LNCaP clone FGC (cell line): ENCODE measurements at places on chromosomes 12 and 14.
A peak's percentile ranks its signal among the peaks of the same experiment; 100 is the strongest.

DNA sequence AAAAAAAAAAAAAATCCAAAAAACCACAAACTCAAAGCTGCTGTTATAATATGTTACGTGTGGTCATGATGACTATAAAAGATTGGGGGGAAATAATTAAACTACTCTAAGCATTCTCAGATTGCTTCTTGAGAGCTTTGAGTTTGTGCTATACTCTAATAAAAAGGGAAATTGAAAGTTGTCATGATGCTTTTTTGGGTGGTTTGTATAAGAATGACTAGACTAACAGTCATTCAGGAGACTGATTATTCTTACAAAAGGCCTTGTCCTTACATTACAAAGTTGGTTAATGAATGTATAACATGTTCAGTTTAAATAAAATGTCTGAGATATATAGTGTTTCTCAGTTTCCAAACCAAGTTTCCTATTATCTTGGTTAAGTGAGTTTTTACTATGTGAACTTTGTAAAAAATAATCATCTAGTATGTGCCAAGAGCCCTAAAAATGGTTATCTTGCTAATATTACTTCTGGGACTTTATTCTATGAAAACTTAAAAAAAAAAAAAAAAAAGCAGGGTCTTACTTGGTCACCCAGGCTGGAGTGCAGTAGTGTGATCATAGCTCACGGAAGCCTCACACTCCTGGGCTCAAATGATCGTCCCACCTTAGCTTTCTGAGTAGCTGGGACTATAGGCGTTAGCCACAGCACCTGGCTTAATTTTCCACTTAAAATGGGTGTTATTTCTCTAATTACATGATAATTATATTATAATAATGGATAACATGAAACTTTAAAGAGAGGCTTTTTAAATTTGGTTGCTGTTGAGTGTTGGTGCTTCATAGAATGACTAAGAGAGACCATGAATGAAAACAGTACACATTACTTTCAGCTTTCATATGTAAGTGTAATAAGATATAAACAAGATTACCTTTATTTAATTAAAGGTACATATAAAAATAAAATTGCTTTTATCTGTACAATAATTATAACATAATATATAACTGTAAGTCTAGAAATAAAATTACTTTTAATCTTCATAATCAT is 459.6 kb upstream of the RGS6 start:
- no peak for DNase-seq

DNA sequence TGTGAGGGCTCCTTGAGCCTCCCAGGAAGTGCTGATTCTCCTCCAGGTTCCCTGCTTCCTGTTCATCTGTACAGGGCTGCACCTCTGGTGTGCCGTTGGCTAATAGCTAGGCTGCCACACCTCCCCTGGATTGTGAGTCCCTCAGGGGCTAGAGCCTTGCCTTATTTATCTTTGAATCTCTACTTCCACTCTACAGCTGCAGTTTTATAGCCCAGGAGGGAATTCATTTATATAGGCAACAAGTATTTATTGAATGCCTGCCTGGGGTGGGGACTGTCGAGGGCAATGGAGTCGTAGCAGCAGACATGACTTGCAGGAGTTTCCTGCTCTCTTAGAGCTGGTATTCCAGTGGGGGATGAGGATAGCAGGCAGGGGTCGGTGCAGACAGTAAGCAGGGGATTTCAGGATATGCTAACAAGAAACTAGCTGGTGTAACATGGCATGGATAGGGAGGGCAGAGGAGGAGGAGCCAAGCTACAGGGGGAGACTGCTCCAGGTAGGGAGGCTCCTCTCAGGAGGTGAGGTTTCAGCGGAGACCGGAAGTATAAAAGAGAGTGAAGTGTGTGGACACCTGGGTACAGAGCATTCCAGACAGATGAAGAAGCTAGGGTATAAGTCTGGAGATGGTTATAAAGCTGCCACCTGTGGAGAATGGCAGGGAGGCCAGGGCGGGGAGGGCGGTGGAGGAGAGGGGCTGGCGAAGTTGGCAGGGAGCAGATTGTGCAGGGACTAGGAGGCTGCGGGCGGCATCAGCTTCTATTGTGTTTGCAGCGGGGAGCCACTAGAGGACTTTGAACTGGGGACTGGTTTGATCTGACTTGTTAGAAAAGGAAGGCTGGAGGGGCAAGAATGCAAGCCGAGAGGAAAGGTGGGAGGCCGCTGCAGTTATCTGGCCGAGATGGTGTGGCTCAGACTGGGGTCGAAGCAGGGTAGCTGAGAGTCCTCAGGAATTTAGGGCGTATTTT is 17.2 kb downstream of the USP30 start:
- DNase-seq: no peak

- no peak for DNase-seq
Measured at GRCh38 chr12:57166971-57167371, 19.6 kb upstream of the LRP1-AS start.

GRCh38 chr14:101480747-101481530 is 80.4 kb upstream of the DIO3 start:
- DNase-seq: peak; percentile 26

- no peak for DNase-seq
Measured at GRCh38 chr12:3091382-3092241, 14.4 kb downstream of the TSPAN9 start.

DNA sequence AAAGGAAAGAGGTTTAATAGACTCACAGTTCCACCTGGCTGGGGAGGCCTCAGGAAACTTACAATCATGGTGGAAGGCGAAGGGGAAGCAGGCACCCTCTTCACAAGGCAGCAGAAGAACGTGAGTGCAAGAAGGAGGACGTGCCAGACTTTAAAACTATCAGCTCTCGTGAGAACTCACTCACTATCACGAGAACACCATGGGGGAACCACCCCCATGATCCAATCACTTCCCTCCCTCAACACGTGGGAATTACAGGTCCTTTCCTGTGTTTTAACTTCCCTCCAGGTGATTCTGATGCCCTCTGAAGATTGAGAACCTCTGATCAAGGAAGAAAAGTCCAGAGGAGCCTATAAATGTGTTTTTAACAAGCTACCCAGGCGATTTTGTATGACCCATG is 358.7 kb downstream of the MED13L start:
- DNase-seq: no peak

DNA sequence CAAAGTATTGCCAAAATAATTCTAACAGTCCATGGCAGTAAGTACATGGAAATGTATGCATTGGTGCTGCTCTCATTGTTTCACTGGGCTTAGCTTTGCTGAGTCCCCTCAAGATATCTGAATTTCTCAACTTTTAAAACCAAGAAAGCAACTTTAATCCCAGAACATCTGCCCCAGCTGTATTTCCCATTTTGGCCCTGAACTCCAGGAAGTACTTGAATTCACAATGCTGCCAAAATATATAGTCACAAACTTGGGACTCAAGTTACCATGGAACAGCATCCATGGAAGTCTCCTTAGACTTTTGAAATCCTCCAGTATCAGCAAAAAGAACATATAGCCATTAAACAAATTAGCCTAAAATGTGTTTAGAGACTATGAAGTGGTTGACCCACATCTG is 78.5 kb upstream of the FLRT2 start:
- no peak for DNase-seq
